ENCODE measurements at places on chromosomes 1 and 21.

DNA sequence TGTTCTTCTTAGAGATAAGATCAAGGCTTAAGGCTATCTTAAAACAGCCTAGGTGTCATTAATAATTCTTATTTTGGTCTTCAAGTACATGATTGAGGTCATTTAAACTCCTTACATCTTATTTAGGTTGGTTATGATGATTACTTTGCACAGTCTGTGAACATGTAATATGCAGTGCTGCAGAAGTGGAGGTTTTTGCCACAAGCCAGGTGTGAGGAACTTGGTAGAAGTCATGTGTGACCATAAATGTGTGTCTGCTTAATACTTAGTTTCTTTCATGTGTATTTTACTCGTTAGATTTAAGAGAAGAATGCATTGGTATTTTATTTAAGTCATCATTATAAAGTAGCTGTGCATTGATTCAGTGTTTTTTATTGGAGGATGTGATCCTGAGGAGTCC is 10.1 kb downstream of the ATG4C start:
- DNase-seq = no peak

GRCh38 chr21:46269466-46269865 is 15.9 kb downstream of the MCM3AP start:
- no peak for DNase-seq

DNA sequence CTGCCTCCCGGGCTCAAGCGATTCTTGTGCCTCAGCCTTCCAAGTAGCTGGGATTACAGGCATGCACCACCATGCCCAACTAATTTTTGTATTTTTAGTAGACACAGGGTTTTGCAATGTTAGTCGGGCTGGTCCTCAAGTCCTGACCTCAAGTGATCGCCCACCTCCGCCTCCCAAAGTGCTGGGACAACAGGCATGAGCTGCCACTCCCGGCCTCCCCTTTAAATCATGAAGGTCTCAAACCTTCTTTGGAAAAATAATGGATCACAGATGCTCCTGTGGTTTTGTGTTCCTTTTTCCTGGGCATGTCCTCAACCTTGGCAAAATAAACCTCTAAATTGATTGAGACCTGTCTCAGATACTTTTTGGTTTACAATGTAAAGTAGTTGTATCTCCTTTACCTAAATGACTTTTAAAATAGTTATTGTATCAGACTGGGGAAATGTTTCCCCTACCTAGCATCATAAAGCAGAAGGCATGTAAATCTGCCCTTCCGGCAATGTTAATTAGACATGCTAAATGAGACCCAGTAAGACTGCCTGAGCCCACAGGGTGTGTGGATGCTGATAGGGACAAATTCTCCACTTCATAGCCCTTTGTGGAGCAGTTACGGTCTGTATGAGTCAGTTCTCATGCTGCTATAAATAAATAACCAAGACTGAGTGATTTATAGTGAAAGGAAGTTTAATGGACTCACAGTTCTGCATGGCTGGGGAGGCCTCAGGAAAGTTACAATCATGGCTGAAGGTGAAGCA is 27.8 kb downstream of the CBR1 start:
- DNase-seq = no peak

- DNase-seq = no peak
Observed at GRCh38 chr1:44860891-44861425, 17.9 kb upstream of the PTCH2 start.

DNA sequence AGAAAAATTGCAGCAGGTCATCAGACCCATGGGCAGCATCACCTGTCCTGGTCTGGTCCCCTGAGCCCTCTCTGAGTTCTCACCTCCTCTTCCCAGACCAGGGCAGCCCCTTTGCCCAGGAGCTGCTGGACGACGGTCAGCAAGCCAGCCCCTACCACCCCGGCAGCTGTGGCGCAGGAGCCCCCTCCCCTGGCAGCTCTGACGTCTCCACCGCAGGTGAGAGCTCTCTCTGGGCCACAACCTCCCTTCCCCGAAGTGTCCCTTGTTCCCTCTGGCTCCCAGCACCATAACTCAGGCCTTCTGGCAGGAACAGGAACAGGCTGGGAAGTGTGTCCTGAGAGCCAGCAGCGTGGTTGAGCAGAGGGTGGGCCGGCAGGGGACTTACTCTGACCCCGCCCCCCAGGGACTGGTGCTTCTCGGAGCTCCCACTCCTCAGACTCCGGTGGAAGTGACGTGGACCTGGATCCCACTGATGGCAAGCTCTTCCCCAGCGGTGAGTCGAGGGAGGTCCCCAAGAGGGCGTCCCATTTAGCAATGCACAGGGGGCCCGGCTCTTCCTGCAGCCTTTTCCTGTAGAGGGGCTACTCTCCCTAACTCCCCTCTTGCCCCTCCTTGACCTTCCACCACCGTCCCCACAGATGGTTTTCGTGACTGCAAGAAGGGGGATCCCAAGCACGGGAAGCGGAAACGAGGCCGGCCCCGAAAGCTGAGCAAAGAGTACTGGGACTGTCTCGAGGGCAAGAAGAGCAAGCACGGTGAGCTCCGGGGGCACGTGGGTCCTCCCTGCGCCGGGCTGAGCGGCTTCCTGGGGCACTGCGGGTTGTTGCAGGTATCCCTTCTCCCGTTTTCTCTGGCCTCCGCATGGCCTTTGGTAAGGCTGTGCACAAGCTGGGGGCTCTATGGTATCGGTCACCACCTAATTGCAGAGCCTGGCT is 2.4 kb downstream of the ELF3 start:
- no peak for DNase-seq

DNA sequence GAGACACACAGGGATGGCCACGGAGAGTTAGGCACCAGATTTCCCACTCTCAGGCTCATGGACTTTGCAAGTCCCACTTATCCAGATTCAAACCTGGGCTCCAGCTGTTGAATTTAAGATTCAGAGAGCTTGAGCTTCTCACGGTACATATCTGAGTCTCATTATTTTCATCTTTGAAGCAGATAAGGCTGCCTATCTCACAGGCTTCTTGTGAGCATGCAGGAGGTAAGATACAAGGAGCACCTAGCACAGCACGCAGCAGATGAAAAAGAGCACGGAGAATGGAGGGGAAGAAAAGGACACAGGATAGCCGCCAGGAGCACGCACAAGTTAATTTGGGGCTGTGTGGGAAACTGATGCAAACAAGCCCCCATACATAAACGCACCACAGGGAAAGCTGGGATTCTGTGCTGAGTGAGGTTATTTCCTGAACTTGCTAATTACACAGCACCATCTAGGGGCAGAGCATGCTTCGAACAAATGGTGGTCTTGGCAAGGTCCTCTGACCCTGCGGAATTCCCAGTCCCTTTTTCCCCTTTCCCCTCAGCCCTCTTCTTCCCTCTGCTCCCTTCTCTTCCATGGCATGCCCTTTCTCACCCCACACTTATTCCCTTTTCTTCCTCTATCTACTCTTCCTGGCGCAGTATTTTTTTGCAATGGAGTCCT is 134.7 kb upstream of the VANGL1 start:
- DNase-seq = peak; percentile 52

- DNase-seq = no peak
Observed at GRCh38 chr1:199353906-199354305, 673.6 kb upstream of the NR5A2 start.

GRCh38 chr1:201561601-201562000 is 22.7 kb downstream of the NAV1 start:
- DNase-seq = no peak

- no peak for DNase-seq
Observed at GRCh38 chr1:95013950-95014574, 58.7 kb downstream of the ALG14 start.

GRCh38 chr1:1345860-1346500 is 3.2 kb downstream of the DVL1 start:
- no peak for DNase-seq

- peak; percentile 49 for DNase-seq
Observed at GRCh38 chr1:153945131-153945794, 1.3 kb downstream of the DENND4B start.

DNA sequence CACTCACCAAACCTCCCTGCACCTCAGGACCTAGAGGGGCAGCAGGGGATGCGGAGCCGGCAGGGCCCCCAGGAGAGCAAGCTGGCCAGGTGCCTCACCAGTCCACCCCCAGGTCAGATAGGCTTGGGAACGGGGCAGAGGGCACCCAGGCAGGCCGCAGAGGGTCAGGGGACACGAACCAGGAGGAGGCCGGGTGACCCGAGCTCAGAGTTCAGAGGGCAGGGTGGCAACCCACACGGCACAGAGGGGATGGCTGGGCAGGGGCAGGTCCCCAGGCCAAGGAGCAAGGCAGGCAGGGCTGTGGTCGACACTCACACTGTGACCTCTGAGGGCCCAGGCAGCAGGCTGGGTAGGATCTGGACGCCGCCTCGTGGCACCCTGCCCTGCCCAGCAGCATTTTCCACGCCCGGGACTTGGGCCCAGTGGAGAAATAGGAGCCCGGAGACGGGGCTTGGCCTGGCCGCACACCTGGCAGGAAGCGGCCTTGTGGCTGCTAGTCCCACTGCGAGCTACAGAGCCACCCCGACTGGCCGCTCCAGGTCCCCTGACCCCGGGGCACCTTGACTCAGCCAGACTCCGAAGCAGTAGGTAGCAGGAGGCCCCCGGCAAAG is 5.3 kb downstream of the DVL1 start:
- no peak for DNase-seq

DNA sequence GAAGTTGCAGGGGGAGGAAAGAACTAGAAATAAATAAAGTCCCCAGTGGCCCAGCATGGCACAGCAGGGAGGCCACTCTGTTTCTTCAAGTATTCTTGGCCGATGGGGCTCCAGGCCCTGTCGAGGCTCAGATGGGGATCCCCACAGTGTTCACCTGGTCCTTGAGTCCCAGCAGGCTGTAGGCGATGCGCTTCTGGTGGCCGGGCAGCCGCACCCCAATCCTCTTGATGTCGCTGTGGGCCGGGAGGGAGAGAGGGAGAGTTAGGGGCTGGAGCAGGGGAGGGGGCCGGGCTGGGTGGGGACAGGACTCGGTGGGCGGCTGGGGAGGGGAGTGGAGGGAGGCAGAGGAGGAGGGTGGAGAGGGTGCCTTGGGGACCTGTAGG is 30.8 kb downstream of the EPHA2 start:
- no peak for DNase-seq

DNA sequence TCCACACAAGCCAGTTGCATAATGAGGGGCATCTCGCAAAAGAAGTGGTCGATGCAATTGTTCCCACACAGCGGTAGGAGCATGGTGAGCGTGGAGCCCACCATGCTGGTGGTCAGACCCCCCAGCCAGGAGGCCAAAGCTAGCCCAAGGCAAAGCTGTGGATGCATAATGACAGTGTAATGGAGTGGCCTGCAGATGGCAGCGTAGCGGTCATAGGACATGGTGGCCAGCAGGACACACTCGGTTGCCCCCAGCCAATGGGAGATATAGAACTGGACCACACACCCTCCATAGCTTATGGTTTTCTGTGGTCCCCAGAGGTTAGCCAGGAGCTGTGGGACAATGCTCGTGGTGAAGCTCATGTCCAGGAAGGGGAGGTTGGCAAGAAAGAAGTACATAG is 4.3 kb downstream of the OR2C3 start:
- DNase-seq = no peak

DNA sequence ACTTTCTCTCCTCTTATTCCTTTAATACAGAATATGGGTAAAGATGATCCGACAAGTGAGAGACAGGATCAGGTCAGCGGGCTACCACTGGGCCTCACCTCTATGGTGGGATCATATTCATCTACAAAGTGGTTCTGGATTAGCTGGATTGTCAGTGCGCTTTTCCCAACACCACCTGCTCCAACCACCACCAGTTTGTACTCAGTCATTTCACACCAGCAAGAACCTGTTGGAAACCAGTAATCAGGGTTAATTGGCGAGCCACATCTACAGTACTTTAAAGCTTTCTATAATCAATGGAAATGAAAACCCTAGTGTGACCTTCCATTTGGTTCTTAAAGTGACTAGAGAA is 643 bp downstream of the NRAS start:
- DNase-seq = peak; percentile 22

GRCh38 chr1:30714025-30714424 is 9.4 kb downstream of the MATN1 start:
- DNase-seq = no peak

DNA sequence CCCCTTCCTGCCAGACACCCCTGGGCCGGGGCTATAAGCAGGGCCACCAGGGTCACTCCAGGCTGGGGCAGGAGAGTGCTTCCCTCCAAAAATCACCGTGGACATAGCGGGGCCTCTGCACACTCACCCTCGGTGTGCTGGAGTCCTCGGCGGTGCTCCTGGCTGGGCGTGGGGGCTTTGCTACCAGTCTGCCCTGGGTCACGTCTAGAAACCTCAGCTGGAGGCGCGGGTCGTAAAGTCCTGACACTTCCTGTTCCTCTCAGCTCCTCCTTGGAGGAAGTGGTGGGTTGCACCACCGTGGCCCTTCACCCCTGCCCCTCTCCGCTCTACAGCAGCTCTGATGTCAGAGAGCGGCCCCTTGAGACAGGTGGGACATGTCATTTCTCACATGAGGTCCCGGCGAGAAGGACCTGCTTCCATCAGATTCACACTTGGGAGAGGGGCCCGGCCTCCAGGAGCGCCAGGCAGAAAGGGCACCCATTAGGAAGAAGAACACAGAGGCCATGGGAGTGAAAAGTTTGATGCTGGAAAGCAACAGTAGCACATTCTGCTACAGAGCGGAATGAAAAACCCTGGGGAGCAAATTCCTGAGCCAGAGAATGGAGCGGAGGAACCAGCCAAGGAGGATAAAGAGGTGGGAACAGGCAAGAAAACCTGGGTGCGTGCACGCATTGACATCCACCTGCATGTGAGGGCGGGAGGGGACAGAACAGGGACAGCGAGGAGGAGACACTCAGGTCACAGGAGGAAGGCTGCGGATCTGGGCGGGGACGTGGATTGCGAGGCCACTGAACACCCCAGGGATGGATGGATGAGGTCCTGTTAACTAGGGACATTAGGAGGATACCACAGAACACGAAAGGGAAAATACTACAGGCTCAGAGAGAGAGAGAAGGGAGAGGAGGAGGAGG is at the start of gene ITGB2:
Gene ITGB2, minus strand, starts transcription at position 206 of the 911 bp plus-strand sequence. CDS start 10,117 bp downstream, outside the sequence.
- DNase-seq = no peak

- DNase-seq = peak; percentile 64
Observed at GRCh38 chr1:39132505-39133339, 71.8 kb upstream of the MACF1 start.

- DNase-seq = no peak
Observed at GRCh38 chr1:234371414-234371813, 1.8 kb upstream of the COA6 start.

- DNase-seq = no peak
Observed at GRCh38 chr1:21665711-21666575, 3.2 kb downstream of the RAP1GAP start.

DNA sequence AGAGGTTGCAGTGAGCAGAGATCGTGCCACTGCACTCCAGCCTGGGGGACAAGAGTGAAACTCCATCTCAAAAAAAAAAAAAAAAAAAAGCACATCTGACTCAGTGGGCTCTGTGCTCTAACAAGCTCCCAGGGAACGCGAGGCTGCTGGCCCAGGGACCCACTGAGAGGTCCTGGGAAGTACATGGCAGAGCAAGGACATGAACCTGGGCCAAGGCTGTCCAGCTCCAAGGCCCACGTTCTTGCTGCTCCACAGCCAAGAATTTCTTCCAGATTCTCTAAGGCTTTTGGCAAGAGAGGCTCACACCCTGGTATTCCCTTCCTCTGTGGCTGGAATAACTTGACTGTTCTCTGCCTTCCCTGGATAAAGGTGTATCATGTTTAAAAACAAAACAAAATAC is 15.4 kb upstream of the AGTRAP start:
- no peak for DNase-seq

- no peak for DNase-seq
Observed at GRCh38 chr1:116721451-116722007, 32.7 kb upstream of the CD2 start.

Data from SK-N-SH (cell line).